Fibroblast of the aortic adventitia (primary cell): ENCODE measurements at places on chromosomes 7 and 10. TPM values are rescaled to one million over a fixed set of nuclear protein-coding genes. Genes with fewer than 3 reads are reported as not detected.

DNA sequence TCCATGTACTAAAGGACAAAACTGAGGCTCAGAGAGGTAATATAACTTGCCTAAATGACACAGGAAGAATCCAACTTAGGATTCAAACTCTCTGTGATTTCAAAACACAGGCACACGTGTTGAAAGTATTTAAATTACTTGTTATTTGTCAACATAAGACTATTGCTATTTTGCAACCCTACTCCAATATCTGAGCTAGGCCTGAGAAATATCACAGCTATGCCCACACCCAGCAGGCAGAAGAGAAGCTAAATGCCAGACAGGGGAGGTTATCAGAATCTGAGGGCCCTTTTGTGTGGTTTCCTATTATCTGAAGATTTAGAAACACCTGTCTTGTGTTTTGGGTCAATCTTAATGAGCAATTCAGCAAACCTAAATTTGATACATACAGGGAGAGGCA is 204.3 kb downstream of the ANK3 start:
- no peak for DNase-seq

DNA sequence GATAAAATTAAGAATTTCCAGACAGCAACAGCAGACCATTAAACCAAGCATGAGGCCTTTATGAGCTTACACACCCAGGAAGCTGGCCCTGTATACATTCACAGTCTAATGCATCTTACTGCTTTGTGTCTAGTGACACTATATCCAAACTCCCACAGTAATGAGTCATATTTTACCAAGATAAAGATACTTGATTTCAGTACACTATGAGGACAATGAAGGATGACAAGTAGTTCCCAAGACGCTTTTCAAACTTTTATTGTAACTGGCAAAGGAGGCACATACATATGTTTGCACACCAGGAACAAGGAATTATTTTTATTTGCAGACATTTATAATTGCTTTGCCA is 148.0 kb downstream of the TSPAN12 start:
- DNase-seq = peak; percentile 11

NXPH1 gene
- not detected in 2 replicates for total RNA-seq

UCMA gene
- not detected in 2 replicates for total RNA-seq

GRCh38 chr7:13407911-13408310 is 581.6 kb downstream of the ETV1 start:
- no peak for DNase-seq

DNA sequence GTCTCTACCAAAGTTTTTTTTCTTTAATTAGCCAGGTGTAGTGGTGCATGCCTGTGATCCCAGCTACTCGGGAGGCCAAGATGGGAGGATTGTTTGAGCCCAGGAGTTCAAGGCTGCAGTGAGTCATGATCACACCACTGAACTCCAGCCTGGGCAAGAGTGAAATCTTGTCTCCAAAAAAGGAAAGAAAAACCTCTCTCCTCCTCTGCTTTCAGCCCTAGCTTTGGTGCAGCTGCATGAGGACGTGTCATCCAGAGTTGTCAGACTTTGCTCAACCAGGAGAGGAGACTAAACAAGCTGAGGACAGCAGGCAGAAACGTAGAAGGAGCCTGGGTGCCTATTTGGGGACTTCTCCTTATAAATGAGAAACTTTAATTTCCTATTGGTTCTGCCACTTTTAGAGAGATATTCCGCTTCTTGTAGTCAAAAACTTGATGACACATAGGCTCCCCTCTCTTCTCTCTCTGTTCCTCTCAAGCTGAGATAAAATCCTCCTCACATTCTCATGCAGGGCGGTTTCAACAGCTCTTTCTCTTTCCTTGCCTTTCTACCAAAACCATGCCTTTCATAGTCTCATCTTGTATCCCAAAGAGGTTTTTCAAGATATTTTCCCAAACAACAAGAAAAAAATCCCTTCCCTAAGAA is 205.4 kb downstream of the ARHGAP12 start:
- DNase-seq = peak; percentile 17

DNA sequence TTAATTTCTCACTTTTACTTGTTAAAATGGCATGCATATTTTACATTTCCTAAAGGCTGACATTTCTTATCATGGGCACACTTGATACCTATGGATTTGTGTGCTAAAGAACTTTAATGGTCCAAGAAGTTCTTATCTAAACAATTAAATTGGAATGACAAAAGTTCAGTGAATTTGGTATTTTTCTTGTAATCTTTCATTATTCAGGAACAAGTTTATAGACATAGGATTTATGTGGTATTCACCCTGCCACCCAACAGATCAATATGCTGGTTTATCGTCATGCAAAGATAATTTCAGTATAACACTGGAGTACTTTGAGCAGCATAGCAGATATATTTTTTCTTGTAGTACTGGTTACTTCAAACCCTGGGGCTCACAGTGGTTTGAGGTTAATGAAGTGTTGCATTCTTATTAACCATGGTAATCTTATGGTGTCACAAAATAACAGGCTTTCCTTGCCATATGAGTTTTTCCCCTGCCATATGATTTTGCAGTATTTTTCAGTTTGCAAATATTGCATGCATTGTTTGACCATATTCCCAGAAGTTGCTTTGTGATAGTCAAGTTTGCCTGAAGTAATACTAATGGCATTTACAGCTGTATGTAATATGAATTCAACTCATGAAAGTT is 148.8 kb downstream of the PPP1R9A start:
- no peak for DNase-seq

CLRN3 gene
- not detected in 2 replicates for total RNA-seq

ZDHHC6 gene
- total RNA-seq = 12.7 and 36.6 TPM in 2 replicates

GRCh38 chr10:11533328-11533781 is 78.1 kb downstream of the USP6NL start:
- peak; percentile 70 for DNase-seq

SP4 gene
- total RNA-seq = 1.6 and 17.0 TPM in 2 replicates

- no peak for DNase-seq
These were observed 333.9 kb upstream of the SMIM30 start for GRCh38 chr7:113452245-113452644.

PTF1A gene
- not detected in 2 replicates for total RNA-seq

DNA sequence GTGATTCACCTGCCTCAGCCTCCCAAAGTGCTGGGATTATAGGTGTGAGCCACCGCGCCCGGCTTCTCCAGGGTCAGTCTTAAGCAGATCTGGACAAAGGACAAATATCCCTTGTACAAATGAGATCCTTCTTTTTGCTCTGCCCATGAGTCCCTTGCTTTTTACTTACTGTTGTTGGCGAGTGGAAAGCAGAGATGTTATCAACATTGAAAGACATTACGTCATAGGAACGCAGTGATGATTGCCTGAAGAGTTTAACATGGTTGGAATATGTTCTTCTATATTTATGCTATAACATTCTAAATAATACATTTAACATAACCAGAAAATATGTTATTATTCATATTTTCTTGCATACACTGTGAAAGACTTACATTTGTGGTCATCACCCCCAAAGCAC is 644.3 kb upstream of the LRRN3 start:
- no peak for DNase-seq

FAM25G gene
- not detected in 2 replicates for total RNA-seq

DNA sequence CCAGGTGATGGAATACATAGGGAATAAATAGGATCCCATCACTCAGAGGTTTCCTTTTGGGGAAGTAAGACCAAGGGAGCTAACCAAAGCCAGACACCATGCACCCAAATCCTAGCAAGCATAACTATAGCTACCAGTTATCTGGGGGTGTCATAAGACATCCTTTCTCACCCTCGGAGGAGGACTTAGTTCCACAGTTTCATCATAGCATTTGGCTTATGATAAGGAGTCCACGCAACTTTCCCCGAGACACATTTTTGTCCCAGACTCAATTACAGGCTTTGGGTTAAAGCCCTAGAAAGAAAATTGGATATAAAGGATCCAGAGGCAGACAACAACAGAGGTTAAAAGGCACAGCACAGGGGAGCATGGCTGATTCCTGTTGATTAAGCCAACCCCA is 442.9 kb downstream of the HTR7 start:
- no peak for DNase-seq

NEBL gene
- total RNA-seq = 0.09 and 4.3 TPM in 2 replicates

- no peak for DNase-seq
These were observed 107.4 kb downstream of the LHPP start for GRCh38 chr10:124568848-124569622.

DNA sequence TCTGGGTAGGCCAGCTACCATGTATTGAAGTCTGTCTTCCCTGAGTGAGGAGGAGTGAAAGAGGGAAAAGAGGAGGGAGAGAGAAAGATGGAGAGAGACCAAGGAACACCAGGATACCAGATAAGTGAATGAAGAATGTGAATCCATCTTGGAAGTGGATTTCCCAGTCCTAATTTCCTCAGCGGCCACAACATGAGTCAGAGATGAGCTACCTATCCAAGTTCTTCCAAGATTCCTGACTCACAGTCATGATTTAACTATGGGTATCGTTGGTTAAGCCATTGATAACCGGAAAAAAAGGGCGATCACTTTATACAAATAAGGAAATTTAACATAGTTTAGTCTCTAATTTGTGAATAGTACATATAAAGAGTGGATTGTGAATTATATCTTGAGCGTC is 561.8 kb downstream of the ATRNL1 start:
- DNase-seq = no peak

- DNase-seq = no peak
These were observed 38.9 kb downstream of the PARD3 start for GRCh38 chr10:34776090-34776690.

ANKRD1 gene
- total RNA-seq = 1.4 and 4.9 TPM in 2 replicates

GRCh38 chr7:142833174-142834048 is 21.5 kb upstream of the EPHB6 start:
- no peak for DNase-seq

- peak; percentile 45 for DNase-seq
These were observed 9.1 kb downstream of the TSPAN14 start for GRCh38 chr10:80462981-80463741.

HSPA12A gene
- 10.3 and 18.8 TPM in 2 replicates for total RNA-seq
